ENCODE measurements at places on chromosomes 7 and 10.

DNA sequence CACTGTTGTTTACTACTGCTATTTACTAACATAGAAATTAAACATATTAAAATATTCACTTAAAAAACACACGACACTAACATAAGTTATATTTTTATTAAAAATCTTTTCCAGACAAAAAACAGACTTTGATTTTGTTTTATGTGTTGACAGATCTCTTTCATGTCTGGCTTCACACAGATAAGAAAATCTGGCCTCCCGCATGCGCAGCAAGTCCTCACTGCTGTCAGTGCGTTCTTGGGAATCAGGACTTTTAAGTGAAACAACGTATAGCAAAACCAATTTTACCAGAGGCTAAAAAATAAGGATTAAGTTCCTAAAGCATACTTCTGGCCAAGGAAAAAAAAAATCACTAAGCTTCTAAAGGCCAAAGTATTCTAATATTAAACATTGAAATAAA is 1.2 kb upstream of the IDI1 start:
- no peak for DNase-seq

- no peak for DNase-seq
Observed at GRCh38 chr7:148044173-148044572, 546.4 kb upstream of the C7orf33 start.

DNA sequence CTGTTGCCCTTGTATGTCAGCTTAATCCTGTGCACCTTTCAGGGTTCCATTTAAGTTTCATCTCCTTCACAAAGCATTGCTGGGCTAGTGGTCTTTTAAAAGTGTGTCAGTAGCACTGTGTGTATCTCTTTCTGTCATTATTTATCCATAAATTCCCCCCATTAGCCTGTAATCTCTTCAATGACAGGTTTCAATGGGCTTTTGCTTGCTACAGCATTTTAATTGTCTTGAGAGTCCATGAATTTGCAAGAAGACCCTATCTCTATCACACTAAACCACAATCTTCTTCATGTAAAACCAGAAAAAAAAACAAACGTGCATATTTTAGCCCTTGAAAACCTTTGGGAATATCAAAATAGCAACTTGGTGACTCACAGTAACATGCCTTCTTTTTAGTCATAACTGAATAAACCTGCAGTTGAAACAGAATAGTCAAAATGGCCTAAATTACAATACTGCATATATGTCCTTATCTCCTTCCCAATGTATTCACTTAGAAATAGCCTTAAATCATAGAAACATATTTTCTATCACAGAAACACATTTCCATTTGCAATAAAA is 118.6 kb downstream of the PON1 start:
- DNase-seq: no peak

DNA sequence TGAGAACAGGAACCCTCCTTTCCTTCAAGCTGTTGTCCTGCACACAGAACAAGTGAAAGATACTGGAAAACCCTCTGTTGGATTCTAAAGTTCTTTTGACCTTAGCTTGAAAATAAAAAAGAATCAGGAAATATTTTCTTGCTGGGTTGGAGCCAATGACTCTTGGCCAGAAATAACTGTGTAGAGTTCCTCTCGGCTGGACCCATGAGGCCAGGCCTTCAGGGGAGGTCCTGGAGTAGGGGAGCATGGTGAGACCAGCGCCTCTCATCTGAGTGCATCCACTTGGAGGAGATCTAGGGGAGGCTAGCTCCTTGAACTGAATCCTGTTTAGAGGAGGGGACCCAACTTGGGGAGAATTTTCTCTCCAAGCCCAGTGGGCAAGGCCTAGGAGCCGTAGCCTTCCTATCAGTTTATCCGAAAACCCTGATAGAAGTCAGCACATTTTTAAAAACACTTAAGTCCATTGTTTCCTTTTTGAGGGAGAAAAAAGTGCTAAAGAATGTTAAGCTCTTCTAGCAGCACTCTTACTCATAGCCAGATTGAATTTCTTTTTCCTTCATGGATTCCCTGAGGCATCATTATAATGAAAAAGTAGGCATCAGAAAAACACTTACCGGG is 635.7 kb upstream of the ANKRD30A start:
- DNase-seq: no peak
